GM19239 (cell line): ENCODE measurements at places on chromosomes 6 and 20.

DNA sequence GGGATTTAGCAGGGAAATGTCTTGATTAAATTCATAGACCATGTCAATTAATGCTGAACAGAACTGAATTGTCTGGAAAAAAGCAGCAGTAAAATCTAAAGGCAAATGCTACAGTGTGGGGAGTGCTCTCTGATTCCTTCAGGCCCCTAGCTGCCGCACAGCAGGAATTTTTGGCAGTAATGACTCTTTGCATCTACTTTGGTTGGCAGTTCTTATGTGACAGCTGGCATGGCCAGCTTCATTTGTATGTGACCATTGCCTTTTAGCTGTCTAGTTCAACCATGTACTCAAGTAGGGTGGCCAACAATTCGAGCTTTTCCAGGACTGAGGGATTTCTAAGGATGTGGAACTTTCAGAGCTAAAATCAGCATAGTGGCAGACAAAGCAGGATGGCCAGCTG, 499.1 kb upstream of the MAN1A1 start:
- no peak for DNase-seq

DNA sequence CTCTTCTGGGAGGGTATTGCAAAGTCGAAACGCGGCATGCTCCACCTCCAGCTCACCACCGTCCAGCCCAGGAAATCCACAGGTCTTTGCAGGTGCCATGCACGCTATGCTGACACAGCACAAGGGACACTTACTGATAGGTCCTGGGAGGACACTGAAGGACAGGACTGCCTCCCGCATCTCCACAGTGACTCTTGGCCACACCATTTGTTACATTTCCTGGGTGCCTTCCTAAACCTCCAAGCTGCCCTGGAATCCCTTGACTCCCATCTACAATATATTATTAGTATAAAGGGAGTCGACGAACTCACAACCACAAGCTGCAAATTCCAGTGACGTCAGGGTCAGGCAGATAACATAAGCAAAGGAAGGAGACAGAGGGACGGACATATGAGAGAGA, 106.9 kb downstream of the JPH2 start:
- no peak for DNase-seq

- peak; percentile 45 for DNase-seq
Measured at GRCh38 chr20:38859070-38859690, 53.7 kb downstream of the PPP1R16B start.

- DNase-seq: no peak
Measured at GRCh38 chr6:111866857-111867256, 6.4 kb downstream of the FYN start.

DNA sequence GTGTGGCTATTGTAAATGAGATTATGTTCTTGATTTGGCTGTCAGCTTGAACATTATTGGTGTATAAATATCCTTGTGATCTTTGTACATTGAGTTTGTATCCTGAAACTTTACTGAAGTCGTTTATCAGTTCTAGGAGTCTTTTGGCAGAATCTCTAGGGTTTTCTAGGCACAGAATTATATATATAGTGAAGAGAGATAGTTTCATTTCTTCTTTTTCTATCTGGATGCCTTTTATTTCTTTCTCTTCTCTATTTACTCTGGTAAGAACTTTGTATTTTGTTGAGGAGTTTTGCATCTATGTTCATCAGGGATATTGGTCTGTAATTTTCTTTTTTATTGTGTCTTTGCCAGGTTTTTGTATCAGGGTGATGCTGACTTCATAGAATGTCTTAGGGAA, 589.2 kb upstream of the MAN1A1 start:
- DNase-seq: no peak

- no peak for DNase-seq
Measured at GRCh38 chr6:76644231-76644630, 571.8 kb upstream of the IMPG1 start.

DNA sequence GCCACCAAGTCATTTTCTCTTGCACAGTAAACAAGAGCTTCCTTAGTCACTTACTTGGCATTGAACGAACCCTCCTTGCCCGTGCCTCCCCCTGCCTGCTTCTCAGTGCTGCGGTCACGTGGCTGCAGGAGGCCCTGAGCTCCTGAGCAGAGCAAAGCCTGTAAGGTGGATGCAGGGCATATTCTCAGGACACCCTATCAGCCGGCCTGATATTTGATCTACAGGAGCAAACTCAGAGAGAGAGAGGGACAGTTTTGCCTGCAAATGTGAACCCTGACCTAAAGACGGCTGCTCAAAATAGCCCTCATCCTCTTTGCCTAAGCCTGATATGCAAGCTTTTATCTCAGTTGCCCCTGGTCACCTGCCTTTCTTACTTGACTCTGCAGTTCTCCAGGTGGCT, 93.0 kb upstream of the POPDC3 start:
- DNase-seq: no peak

GRCh38 chr6:33981421-33981820, 164.5 kb downstream of the GRM4 start:
- DNase-seq: no peak

- DNase-seq: no peak
Measured at GRCh38 chr6:44268095-44268628, 2.1 kb upstream of the TMEM151B start.

- no peak for DNase-seq
Measured at GRCh38 chr6:129297592-129297991, 412.4 kb downstream of the ARHGAP18 start.

GRCh38 chr6:85496009-85496579, 46.2 kb downstream of the NT5E start:
- DNase-seq: no peak

DNA sequence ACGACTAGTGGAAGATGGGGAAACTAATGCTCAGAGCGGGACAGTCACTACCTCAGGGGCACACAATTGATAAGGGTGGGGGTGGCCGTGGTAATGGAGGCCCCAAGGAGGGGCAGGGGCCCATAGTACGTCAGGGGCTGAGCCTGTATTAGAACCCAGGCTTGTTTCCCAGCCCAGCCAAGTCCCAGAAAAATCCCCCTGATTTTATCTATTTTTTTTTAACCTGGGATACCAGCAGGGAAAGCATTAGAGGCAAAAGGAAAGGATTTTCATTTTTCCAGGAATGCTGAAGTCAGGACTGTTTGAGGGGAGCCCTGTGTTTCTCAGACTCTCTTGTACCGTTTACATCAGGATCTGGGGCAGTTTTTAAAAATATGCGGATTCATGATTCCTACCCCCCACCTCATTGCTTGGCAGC, 382 bp downstream of the MYH7B start:
- no peak for DNase-seq

- DNase-seq: no peak
Measured at GRCh38 chr20:38208523-38208922, 43.5 kb upstream of the TGM2 start.

GRCh38 chr6:122124908-122125307, 274.5 kb upstream of the HSF2 start:
- DNase-seq: no peak

- DNase-seq: no peak
Measured at GRCh38 chr20:61387204-61387953, 135.3 kb downstream of the CDH4 start.
